Suppressor macrophage (primary cell): ENCODE measurements at places on chromosomes 5 and 9.
A peak's percentile ranks its signal among the peaks of the same experiment; 100 is the strongest.

- no peak for DNase-seq
Observed at GRCh38 chr5:8730194-8730593, 815.7 kb downstream of the SEMA5A start.

- DNase-seq: no peak
Observed at GRCh38 chr5:130183115-130183514, 278.9 kb downstream of the CHSY3 start.

- DNase-seq: no peak
Observed at GRCh38 chr5:162288647-162289296, 221.2 kb downstream of the GABRG2 start.

DNA sequence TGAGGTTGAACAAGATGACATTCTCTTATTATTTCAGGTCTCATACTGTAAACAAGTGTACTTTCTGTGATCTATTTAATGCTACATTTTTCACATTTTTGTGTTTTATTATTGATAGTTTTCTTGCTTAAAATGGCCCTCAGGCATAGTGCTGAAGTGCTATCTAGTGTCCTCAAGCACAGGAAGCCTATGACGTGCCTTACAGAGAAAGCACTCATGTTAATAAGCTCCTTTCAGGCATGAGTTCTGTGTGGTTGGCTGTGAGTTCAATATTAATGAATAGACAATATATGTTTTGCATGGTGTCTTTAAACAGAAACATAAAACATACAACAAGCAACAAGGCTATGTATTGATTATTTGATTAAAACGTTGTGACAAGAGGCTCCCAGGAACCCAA, 450.1 kb downstream of the PLK2 start:
- no peak for DNase-seq

DNA sequence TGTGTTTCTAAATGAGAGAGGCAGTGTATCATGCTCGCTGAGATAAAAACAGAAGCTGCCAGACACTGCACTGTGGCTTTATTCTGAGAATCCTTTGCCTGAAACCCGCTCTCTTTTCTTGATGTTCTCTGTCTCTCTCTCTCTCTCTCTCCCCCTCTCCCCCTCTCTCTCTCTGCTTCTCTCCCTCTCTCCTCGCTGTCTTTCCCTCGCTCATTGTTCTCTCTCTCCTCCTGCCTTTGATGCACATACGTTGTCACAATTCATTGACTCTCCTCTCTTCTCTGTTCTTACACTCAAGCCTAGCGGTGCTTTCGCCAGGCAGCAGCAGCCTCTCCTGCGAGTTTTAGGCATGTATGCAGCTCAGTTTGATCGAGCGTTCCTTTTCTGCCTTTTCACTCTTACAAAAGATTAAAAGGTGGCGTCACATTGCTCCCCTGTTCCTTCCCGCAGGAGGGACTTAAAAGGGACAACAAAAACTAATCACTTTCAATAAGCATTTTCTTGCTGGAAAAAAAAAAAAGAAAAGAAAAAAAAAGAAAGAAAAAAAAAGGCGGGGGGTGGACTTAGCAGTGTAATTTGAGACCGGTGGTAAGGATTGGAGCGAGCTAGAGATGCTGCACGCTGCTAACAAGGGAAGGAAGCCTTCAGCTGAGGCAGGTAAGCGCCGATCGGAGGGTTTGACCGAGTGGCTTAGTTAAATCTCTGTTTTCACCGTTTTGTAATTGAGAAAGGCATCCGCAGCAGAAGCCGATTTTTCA, 717.9 kb upstream of the WWC1 start:
- no peak for DNase-seq

DNA sequence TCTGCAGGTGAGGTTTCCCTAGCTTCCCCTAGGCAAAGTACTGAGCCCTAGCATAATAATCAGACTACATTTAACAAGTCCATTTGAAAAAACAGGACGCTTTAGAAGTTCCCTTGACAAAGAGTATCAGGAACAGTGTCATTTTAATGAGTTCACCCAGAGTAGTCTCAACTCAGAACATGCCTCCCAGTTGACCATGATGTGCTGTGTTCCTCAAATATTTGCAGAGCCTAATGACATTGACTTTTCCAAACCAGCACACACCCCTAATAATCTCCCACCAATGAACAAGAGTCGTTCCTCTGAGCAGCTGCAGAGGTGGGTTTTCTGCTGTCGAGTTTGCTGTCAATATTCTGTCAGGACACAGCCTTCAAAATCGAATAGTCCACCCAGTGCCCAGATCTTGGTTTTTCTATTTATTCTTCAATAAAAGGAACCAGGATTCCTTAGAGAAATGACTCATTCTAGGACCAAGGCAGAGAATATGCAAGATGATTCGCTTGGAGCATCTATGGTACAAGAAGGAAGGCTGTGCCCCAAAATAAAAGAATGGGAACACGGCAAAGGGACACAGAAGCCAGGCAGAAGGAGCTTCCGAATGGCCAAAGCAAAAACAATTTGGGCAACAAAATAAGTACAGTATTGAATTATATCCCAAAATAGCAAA, 57.6 kb downstream of the OTULIN start:
- no peak for DNase-seq

DNA sequence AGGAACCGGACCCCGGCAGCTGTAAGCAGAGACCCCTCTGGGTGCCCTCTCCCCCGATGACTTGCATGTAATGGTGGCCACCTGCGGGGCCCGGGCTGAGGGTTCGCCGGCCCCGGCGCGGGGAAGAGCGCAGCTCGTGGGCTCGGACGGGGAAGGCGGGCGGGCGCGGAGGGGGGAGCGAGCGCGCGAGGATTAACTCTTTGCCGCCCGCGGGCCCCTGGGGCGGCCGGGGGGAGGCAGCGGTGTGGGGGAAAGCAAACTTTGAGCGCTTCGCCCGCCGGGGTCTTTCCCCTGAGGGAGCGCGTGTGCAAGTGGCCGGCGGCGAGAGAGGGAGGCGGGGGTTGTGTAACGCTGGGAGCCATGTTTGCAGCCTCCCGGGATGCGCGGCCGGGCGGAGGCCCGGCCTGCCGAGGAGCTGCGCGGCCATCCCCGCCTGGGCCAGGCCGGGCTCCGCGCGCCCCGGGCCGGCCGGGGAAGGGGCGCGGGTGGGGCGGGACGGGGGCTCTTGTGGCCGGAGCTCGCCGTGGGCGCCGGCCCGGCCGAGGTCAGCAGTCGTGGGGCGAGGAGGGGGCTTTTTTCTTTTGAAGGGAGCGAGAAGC, 547 bp downstream of the ANP32B start:
- peak; percentile 64 for DNase-seq

DNA sequence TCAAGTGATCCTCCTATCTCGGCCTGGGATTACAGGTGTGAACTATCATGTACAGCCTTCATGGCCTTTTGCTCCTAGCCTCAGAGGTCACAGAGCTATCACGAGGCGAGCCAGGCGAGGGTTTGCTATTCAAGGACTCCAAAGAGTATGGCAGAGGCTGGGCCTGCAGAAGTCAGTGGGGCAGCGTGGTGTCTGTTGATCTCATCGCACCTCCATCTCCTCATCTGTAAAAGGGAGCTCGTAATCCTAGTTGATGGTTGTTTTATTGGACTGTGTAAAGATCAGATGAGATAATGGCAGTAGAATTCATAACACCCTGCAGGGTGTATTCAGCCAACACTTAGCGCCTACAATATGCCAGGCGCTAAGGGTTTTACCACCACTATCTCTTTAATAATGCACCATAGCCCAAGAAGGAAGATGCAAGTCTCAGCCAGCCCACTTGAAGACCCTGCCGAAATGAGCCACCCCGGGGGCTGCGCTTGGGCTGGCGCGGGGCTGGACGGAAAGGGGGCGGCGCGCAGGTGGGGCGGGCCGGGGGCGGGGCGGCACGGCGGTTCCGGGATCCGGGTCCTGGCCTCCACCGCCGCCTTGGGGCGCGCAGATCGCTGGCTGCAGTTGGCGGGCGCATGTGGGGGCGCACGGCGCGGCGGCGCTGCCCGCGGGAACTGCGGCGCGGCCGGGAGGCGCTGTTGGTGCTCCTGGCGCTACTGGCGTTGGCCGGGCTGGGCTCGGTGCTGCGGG, at the start of gene GALNT12:
Gene GALNT12, plus strand, starts transcription at position 601 of the 744 bp plus-strand sequence. Its CDS starts 29 bp downstream, at position 630.
- DNase-seq: peak; percentile 80
